ENCODE measurements at places on chromosomes 2 and 18. TPM values are rescaled to one million over a fixed set of nuclear protein-coding genes. Genes with fewer than 3 reads are reported as not detected.
A peak's percentile ranks its signal among the peaks of the same experiment; 100 is the strongest.

Gene ZNF521
- total RNA-seq: not detected

Gene NPPC
- total RNA-seq: not detected

Gene TEKT4
- not detected for total RNA-seq

Gene TMEM169
- total RNA-seq: 5.5 TPM

Gene RAMP1
- not detected for total RNA-seq

Gene CYP1B1
- total RNA-seq: 5.5 TPM

Gene SFTPB
- total RNA-seq: not detected

Gene KIF5C
- not detected for total RNA-seq

Gene TRABD2A
- 0.34 TPM for total RNA-seq

Gene CPLX4
- total RNA-seq: not detected

Gene TEX261
- 33.2 TPM for total RNA-seq

Gene SLC38A11
- 0.09 TPM for total RNA-seq

Gene SPP2
- total RNA-seq: not detected

DNA sequence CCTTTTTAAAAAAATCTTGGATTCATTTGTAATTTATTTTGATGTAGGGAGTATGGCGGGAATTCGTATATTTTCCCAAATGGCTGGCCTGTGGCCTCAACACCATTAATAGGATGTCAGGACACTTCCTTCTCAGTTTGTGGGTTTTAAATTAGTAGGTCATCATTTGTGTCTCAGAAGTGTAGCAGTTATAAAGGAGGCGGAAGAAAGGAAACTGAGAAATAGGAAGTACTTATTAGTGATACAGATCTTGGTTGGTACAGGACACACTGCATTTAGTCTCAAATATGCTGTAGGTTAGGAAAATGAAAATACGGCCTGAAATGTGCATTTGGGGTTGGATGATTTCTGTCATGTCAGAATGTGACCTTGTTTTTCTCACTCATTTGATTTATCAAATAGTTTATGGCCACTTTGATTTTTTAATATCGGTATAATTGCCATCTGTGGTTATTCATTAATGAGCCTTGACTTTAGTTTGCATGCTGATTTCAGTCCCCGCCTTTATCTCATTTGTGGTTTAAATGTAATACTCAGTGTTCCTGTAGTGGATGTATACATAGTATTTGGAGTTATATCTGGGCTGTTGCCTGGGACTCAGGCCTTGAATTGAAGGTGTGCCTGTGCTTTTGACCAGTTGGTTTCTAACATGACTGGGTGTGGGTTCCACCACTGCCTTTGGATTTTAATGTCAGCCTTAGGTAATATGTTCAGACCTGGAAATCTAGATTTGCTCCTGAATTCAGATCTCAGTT, 31.4 kb downstream of the ZCCHC2 start:
- DNase-seq: no peak

GRCh38 chr18:8218197-8218596, 391.0 kb upstream of the RAB12 start:
- no peak for DNase-seq

GRCh38 chr18:25704494-25704893, 352.5 kb upstream of the ZNF521 start:
- no peak for DNase-seq

GRCh38 chr2:105865222-105865913, 120.7 kb downstream of the NCK2 start:
- DNase-seq: no peak

DNA sequence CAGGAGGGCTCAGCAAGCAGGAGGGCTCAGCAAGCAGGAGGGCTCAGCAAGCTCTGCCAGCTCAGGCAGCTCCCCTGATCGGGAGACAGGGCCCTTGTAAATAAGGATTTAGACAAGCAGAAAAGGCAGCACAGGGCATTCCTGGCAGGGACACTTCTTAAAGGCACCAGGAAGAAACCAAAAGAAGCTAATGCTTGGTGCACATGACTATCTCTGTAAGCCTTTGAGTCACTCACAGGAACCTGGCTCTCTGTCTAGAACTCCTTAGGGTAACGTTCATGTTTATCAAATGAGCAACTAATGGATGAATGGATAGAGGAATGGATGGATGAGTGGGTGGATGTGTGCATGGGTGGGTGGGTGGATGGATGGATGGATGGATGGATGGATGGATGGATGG, 28.4 kb downstream of the TMEM37 start:
- DNase-seq: no peak

DNA sequence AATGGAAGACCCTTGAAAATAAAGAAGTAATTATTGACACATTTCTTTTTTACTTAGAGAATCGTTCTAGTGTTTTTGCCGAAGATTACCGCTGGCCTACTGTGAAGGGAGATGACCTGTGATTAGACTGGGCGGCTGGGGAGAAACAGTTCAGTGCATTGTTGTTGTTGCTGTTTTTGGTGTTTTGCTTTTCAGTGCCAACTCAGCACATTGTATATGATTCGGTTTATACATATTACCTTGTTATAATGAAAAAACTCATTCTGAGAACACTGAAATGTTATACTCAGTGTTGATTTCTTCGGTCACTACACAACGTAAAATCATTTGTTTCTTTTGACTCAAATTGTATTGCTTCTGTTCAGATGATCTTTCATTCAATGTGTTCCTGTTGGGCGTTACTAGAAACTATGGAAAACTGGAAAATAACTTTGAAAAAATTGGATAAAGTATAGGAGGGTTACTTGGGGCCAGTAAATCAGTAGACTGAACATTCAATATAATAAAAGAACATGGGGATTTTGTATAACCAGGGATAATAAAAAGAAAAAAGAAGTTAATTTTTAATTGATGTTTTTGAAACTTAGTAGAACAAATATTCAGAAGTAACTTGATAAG, 3.3 kb downstream of the PMAIP1 start:
- DNase-seq: no peak

- DNase-seq: no peak
Observed at GRCh38 chr2:120860579-120860922, 124.9 kb downstream of the GLI2 start.

- no peak for DNase-seq
Observed at GRCh38 chr2:219228041-219228910, 1.2 kb downstream of the ATG9A start.

GRCh38 chr18:22846088-22846683, 86.9 kb upstream of the RBBP8 start:
- no peak for DNase-seq

- DNase-seq: no peak
Observed at GRCh38 chr2:11438555-11439080, 27.3 kb downstream of the E2F6 start.

- no peak for DNase-seq
Observed at GRCh38 chr2:232328516-232329460, 49.8 kb upstream of the ALPP start.

DNA sequence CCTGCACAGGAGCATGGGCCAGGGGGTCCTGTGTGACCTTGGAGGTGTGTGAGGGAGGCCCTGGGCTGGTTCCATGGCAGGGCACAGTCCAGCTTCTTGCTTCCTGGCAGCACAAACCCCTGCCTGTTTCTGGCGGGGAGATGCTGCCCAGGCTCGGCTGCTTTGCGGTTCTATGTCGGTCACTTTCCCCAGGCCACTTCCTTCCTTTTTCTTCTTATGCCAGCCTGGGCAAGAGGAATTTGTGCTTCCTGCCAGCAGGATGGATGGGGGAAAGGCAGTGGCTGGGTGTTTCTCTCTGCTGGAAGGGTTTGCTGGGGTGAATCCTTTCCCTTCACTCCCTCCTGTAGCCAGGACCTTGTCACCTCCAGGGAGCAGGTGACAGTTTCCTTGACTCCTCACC, 24.3 kb downstream of the ASAP2 start:
- no peak for DNase-seq

- DNase-seq: no peak
Observed at GRCh38 chr2:85110991-85111560, 22.1 kb upstream of the TCF7L1 start.

GRCh38 chr2:115774361-115774760, 1331.9 kb downstream of the DPP10 start:
- DNase-seq: no peak

- DNase-seq: no peak
Observed at GRCh38 chr2:10919410-10919770, 7.7 kb downstream of the KCNF1 start.

DNA sequence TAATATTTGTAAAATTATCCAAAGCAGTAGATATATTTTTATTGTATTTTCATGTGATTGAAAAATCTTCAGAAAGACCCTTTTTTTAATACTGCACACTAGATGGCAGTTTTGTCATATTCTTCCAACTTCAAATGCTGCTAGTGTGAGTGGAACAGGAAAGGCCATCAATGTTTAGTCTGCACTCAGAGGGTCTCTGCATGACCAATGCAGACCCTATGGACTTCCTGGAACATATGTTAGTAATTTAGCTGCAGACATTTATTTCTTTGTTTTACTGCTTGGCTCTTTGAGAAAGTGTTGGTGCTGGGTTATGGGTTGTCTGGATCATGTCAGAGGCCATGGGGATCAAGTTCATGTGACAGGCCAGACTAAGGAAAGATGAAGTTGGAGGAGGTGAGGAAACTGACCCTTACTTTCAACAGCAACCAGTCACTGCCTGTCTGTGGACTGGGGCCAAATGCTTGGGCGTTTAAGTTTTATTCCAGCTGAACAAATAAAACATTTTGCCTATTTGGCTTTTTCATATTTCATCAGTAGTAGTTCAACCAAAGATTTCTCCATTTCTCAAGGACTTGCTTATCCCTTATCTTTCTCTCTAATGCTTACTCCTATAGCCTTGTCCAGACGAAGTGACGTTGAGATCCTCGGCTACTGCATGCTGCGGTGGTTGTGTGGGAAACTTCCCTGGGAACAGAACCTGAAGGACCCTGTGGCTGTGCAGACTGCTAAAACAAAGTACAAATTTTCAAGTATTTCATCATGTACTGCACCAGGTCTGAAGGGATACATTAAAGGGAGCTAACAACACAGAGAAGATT, 84.8 kb downstream of the VRK2 start:
- DNase-seq: no peak

DNA sequence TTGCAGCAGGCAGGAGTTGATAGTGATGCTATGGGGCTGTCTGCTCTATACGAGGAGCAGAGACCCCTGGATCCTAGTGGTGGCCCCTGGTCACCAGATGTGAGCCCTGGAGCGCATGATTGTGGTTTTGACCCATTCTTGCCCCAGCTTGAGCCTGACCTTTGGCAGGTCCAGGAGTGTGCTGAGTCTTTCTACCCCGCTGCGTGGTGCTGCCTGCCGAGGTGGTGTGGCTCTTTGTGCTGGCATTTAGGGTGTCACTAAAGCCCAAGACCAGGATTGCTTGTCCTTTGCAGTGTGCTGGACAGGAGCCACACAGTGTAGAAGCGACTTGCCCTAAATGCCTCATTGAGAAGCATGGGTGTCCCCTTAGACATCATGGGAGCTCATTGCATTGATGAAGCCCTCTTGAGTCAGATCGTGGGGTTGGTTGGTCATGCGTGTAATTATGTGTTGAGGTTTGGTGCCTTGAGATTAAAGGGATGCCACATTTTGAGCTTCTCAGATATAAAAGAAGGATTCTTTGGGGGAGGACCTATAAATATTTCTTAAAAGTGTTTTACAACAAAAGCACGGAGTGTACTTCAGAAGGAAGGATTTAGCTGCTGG, 88.3 kb downstream of the AGAP1 start:
- no peak for DNase-seq

GRCh38 chr18:67260841-67261240, 255.7 kb downstream of the DSEL start:
- no peak for DNase-seq

DNA sequence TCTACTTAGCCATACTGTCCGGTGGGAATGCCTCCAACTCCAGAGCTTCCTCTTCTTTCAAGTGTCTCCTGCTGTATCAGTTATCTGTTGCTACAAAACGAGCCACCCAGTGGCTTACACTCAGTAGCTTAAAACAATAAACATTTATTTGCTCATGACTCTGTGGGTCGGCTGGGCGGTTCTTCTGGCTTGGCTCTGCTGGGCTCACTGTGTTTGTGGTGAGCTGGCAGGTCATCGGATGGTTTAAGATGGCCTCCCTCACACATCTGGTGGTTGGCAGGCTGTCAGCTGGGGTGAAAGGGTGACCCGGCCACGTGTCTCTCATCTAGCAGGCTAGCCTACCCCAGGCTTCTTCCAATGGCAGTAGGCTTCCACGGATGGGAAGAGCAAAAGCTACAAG, 122.4 kb upstream of the SLC1A4 start:
- DNase-seq: peak; percentile 93

DNA sequence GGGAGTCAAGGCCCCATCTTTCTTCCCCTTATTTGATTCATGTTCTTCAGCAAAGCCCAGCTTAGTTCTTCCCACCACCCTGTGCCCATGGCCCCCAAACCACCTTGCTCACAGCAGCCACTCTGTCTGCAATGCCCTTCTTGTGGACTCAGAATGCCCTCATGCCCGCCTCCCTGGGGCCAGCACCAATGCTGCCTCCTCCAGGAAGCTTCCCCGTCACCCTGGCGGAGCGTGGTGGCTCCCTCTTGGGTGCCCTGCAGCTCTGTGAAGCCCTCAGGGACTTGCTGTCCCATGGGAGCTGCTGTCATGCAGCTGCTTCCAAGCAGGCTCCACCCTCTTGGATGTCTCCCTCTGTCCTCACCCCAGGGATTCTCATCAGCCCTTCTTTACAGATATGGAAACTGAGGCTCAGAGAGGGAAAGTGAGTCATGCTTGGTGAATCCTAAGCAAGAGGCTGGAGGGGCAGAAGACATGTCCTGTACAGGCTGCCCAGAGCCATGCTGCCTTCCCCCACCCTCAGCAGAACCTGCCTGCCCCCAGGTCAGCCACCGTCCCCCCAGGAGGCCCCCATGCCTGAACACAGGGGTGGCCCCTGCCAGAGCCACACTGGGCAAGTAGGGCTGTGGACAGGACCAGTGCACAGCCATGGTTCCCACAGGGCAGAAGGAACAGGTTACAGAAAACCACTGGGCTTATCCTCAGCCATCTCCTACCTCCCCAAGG, 11.8 kb upstream of the DUSP2 start:
- no peak for DNase-seq

DNA sequence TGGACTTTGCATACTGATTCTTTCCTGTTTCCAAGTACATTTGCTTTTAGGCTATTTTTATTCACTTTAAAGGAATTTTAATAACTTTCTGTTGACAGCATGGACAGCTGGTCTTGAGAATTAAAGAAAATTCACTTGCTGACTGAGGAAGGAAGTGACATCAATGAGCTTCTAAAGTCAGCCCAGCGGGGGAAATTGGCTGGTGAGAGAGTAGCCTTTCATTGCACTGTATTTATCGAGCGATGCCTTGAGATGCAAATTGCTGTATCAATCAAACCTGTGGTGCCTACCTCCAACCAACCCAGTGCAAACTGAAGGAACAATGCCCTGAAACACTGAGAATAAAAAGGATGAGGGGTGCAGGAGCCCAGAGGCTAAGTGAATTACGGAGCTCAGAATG, 91.4 kb upstream of the AQP4 start:
- DNase-seq: no peak

Measured in Caki2 (cell line).